ENCODE measurements at places on chromosomes 4 and X.

DNA sequence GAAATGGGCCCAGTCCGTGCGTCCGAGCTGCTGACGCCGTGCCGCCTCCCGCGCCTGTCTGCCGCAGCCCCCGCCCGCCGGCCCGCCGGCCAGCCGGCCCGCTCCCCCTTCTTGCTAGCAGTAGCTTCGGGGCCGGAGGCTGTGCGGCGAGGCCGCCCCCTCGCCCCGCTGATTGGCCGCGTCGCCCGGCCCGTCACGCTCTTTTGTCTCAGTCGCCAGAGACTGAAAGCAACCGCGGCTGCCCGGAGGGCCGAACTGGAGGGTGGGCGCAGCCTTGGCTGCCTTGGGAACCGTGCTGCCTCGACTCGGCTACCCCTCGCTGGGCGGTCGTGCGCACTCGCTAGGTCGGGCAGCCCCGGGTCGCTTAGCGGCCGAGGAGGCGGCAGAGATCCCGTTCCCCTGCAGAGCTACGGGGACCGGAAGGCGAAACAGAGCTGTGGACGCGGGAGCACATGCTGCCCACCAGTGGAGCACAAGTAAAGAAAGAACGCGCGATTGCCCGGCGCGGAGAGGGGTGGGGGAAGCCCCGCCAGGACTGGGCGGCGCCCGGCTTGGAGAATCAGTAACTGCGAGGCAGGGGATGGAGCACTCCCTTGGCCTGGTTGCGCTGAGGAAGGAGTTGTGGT is at the start of gene ZCCHC18:
Gene ZCCHC18, plus strand, starts transcription at position 198 of the 626 bp plus-strand sequence. CDS start 1,589 bp downstream, outside the sequence.
- DNase-seq: peak; percentile 15

DNA sequence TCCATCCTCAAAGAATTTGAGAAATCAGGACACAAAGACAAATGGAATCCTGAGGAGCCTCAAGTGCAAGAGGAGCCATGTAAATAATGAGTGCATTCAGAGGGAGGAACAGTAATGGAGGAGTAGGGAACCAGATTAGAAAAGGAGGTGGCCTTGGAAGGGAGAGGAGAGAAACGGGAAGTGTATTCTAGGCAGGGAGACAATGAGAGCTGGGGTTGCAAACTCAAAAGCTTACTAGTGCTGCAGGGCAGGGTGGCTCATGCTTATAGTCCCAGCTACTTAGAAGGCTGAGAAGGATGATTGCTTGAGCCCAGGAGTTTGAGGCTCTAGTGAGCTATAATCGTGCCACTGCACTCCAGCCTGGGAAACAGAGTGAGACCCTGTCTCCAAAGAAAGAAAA is 113.2 kb upstream of the LSM6 start:
- no peak for DNase-seq

DNA sequence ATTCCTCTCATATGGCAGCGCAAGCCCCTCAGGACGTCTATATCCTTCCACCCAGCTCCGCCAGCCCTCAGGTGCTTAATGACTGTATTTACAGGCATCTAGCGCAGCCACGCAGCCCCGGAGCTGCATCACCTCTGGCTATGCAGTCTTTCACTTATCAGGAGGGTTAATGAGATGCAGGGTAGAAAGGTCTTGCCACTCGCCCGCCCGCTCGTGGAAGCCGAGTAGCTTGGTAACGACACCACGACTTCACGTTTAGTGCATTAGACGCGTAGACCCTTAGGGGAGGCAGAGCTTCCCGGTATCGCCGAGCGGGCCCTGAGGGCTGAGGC is 1.5 kb upstream of the SLC16A2 start:
- no peak for DNase-seq

GRCh38 chr4:156312261-156312847 is 358.7 kb upstream of the CTSO start:
- no peak for DNase-seq

DNA sequence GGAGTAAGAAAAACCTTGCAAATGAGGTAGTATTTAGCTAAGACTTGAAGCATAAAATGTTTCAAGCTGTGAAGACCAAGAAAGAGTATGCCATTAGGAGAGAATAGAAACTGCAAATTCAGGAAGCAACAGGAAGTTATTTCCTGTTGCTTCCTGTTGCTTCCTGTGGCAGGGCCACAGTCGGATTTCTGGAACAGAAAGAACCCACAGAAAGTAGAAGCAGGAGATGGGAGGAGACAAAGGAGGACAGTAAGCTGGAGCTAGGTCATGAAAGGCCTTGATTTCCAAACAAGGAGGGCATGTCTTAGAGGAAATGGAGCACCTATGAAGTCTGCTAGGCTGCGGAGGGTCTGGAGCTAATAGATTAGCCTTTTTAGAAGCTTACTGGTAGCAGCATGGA is 17.2 kb downstream of the ASB11 start:
- no peak for DNase-seq

- DNase-seq: no peak
Observed at GRCh38 chr4:88080626-88081025, 73.2 kb downstream of the PKD2 start.

- no peak for DNase-seq
Observed at GRCh38 chrX:46500054-46500453, 45.2 kb downstream of the ZNF674 start.

DNA sequence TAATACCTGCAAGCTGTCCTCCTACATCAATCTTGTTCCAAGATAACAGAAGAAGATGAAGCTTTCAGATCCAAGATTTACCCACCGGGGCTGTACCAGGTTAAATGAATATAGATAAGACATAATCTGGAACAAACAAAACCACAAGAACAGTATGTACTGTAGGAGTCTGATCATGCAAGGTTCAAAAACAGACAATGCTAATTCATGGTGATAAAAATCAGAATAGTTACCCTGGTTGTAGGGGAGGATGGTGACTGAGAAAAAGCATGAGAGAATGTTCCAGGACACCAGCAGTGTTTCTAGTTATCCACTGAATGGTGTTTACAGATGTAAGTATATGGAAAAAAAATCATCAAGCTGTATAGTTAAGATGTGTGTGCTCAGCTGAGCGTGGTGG is 211.6 kb upstream of the TBL1X start:
- DNase-seq: no peak

DNA sequence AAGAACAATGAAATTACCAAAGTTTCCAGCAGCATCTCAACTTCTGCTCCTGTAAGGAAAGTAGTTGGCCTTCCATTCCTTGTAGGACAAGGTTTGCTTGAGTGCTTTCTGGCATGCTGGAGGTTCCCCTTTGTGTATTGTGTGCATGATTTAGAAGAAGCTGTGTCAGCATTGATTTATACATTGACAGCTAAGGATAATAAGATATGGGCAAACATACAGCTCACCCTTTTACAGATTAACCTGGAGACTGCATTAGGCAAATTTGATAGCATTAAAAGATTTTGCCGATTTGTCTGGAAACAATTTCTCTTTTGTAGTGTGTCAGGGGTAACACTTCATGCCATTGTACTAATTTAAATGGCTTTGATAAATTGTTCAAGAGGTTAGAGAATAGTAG is 221.8 kb upstream of the PACRGL start:
- DNase-seq: no peak

GRCh38 chrX:155949098-155949497 is 48.4 kb upstream of the IL9R start:
- DNase-seq: no peak

DNA sequence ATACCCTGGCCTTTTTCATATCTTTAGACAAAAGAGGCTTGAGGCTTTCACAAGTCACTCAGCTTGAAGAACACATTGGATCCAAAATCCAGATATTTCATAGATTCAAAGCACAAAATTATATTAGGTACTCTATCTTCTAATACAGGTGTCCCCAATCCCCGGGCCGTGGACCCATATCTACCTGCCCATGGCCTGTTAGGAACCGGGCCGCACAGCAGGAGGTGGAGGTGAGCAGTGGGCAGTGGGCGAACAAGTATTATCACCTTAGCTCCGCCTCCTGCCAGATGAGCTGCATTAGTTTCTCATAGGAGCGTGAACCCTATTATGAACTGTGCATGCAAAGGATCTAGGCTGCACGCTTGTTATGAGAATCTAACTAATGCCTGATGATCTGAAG is 18.7 kb downstream of the YIPF7 start:
- DNase-seq: no peak

DNA sequence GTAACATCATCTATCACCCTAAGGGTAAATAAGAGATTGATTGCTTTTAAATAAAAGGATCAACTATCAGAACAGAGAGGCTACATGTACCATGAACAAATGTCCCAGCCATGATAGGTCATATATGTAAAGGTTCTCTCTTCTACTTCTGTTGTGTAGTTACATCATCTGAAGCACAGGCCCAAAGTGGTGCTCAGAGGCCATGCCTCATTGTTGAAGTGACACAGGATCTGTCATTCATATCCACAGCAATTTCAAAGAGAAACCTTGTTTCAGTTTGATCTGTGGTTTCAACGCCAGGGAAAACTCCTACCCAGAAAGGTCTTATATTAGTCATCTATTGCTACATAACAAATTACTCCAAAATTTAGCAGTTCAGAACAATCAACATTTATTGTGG is 269.2 kb upstream of the MAOA start:
- DNase-seq: no peak

DNA sequence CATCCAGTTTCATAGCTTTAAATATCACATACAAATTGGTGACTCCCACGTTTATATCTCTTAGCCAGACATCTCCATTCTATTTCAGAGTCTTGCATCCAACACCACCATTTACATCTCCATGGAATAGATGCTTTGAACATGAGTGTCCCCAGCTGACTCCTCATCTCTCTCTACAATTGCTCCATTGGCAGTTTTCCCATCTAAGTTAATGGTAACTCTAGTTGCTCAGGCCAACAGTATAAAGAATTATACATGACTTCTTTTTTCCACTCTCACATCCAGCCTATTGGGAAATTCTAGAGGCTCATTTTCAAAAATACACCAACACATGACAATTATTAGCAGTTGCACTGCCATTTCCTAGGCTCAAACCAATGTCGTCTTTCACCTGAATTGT is 388.2 kb downstream of the STIM2 start:
- no peak for DNase-seq

DNA sequence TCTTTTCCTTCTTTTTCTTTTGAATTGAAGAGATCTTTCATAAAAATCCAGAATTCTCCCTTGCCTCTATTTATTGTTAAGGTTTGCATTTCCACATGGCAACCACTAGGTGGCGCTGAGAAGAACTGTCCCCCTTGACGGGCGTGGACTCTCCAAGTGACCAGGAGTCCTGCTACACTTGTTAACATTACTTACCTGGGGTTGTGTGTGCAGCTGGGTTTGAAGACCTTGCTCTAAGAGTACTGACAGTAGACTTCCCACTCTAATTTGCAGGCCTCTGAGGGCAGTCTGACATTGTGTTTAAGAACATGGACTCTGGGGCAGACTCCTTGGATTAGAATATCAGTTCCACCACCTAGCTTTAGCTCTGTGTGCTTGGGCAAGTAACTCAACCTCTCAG is 52.8 kb downstream of the GPRIN3 start:
- no peak for DNase-seq

DNA sequence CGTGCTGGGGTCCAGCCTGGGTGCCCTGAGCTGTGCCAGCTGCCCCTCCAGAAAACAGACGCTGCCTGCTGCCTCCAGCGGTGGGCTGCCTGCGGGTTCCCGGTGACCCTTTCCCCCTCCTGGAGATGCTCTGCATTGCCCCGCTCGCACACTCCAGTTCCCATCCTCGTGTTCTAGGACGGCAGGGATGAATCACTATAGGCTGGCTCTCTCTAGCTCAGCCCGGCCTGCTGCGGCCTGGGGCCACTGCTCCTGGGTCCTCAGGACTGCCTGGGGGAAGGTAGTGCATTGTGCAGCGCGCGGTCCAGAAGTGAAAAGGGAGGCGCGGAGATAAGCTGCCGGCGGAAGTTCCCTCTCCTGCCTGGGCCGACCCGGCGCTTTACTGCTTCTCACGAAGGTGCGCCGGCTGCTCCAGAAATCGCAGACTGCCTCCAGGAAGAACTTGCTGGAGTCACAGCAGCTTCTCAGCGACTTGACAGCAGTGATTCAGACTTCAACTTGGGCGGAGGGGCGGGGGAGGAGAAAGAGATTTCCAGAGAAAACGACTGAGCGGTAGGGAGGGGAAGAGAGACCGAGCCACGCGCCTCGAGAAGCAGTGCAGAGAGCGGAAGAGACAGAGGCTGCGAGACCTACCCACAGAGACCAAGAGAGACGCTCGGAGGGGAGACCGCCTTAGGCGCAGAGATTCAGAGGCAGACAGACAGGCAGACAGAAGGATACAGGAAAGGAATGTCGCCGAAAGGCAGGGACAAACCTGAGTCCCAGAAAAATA is 6.7 kb upstream of the MSX1 start:
- DNase-seq: no peak

- DNase-seq: no peak
Observed at GRCh38 chr4:36285784-36286480, 4.5 kb downstream of the DTHD1 start.

GRCh38 chr4:4866124-4866865 is 6.8 kb downstream of the MSX1 start:
- DNase-seq: no peak

DNA sequence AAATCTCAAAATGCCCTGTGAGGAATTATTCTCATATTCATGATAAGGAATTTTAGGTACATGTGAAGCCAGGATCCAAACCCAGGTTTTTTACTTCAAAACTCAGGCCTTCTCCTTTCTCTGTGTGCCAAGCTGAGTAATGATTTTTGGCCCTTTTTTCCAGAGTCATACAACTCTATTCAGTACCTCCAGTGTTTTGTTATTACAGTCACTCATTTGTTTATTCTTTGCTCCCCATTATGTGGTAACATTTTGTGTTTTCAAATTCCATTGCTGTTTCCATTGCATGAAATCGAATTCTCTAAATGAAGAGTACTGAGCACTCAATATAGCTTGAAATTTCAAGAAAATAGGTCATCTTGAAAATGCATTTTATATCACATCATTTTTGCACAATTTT is 315.4 kb downstream of the NR3C2 start:
- no peak for DNase-seq

- DNase-seq: no peak
Observed at GRCh38 chr4:106291678-106292077, 24.3 kb downstream of the TBCK start.

DNA sequence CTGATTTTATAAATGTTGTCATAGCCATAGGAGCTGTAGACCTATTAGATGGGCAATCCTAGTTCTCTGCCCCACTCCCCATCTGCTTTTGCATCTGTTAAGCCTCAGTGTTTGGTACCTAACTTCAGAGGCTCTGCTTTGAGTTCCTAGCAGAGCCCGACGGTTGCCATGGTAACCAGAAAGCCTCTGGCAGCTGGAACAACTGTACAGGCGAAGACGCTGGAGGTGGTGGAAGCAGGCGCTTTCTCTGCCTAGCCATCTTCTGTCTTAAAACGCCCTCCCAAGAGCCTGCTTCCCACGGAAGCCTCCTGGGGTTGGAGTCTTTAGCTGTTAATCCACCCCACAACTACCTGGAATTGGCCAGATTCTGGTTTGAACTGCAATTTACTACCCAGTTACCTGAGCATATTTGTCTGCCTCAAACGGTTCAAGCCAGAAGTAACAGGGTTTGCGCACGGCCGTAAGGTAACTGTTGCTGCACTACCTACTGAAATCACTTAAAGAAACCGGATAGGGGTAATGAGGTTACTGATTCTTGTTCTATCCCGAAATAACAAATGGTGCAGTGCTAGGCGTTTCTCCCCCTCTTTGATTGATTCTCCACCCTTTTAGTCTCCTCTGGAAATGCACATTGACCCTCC is 1.0 kb upstream of the GABRG1 start:
- DNase-seq: no peak

GRCh38 chrX:42247241-42247640 is 323.9 kb upstream of the CASK start:
- no peak for DNase-seq
